Stimulated activated CD4-positive, alpha-beta T cell treated with anti-CD3 and anti-CD28 coated beads, Interleukin-1b, Interleukin-23, amount 100 ng/mL, for 4 hours (primary cell): ENCODE measurements at places on chromosomes 11 and 22.

DNA sequence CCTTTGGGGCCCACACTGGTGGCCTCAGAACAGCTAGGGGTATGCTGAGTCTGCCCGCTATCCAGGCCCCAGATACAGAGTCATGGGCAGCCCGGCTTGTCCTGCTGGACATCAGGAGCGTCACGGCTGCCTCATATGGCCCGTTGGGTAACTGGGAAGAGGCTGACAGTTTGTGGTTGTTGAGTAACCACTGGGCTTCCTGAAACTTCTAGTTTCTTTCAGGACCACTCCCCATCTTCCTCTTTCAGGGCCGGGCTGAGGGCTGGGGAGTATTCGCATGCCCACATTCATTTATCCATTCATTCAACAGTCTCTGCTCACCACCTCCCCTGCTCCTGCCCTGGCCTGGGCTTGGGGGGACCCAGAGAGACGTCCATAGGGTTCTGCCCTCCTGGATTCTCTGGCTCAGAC is 13.4 kb upstream of the P2RY2 start:
- no peak for DNase-seq

DNA sequence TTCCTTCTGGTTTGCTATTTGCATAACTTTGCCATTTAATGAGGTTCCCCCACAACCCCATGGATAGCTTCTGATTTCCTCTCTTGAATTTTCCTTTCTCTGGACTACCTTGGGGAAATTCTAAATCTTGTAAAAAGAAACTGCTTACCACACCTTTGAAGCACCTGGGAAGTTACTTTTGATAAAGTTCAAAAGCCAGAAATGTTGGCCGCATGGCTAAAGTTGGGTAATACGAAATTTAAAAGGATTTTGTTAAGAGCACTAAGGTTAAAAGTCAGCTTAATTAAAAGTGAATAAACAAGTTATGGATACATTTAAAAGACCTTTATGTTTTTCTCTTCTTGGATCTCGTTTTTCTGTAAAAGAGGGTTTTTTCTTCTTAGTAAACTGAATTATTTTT is 5.5 kb downstream of the CASP4 start:
- DNase-seq, result no peak

DNA sequence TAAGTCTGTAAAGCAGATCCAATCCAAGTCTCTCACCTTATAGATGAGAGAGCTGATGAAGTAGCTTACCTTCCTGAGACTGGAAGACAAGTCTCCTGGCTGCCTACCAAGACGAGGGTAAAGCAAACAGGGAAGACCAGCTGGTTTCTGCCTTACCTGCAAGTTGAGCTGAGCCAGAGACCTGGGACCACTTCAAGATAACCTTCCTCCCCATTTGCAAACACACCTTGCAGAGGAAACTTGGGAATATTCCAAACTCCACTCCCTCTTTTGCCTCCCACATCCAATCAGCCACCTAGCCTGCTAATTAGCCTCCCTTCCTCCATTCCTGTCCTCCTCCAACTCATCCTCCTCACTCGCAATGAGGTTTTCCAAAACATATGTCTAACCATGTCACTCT is 23.4 kb upstream of the ROBO3 start:
- no peak for DNase-seq

GRCh38 chr22:47089796-47090460 is 327.5 kb downstream of the TBC1D22A start:
- DNase-seq, result no peak

- no peak for DNase-seq
These were observed 18.4 kb upstream of the OR4C5 start for GRCh38 chr11:48384670-48385069.

DNA sequence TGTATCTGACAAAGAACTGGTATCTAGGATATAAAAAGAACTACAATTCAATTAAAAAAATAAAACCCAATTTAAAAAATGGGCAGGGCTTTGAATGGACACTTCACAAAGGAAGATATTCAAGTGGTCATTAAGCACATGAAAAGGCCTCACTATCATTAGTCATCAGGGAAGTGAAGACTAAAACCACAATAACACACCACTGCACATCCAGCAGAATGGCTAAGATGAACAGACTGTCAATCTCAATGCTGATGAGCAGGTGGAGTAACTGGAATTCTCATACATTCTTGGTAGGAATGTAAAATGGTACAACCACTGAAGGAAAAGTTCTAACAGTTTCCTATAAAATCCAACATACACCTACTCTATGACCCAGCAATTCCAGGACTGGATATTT is 8.9 kb downstream of the HPS4 start:
- no peak for DNase-seq

GRCh38 chr22:29167032-29167911 is 38.4 kb upstream of the EMID1 start:
- DNase-seq, result no peak

DNA sequence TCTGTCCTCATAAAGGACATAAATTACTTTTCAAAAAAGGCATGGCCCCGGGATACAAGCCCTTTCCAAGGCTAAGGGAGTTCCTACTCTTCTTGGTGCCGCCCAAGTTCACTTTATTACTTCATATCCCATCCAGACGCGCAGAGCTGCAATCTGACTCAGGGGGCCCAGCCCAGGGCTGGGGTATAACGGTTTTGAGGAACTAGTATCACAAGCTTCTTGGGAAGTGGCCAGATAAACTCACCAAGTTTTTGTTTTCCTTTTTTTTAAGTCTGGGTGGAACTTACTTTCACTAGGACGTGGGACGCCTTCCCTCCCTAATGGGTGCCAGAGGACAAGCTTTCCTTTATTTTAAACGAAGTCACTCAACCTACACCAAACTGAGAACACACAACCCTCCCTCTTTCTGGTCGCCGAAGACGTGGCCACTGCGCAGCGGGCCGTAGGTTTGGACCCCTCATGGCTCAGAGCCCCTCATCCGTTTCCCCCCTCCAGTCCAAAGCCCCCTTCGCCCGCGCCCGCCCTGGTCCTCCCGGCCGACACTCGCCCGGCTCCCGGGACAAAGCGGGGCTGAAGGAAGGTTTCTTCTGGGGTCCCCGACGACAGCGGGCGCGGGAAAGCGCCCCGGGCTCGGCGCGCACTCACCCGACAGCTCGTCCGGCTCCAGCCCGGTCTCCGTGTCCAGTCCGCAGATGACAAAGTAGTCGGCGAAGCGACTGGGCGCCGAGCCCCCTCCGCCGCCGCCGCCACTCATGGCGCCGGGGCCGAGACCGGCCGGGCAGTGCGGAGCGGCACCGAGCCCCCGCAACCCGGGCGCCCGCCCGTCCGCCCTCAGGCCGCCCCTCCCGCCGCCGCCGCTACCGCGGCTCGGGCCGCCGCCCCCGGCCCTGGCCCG is 587 bp downstream of the DENND5A start:
- peak; percentile 33 for DNase-seq

GRCh38 chr11:68330700-68331337 is 18.4 kb downstream of the LRP5 start:
- DNase-seq, result no peak

GRCh38 chr11:20337526-20338154 is 25.9 kb upstream of the HTATIP2 start:
- no peak for DNase-seq

GRCh38 chr11:18563090-18563730 is 25.3 kb downstream of the UEVLD start:
- DNase-seq, result no peak

- no peak for DNase-seq
These were observed 2.4 kb upstream of the PGM2L1 start for GRCh38 chr11:74400606-74401005.

GRCh38 chr11:86002431-86002830 is 66.5 kb downstream of the PICALM start:
- no peak for DNase-seq
